ENCODE measurements at places on chromosomes 16 and 17.

DNA sequence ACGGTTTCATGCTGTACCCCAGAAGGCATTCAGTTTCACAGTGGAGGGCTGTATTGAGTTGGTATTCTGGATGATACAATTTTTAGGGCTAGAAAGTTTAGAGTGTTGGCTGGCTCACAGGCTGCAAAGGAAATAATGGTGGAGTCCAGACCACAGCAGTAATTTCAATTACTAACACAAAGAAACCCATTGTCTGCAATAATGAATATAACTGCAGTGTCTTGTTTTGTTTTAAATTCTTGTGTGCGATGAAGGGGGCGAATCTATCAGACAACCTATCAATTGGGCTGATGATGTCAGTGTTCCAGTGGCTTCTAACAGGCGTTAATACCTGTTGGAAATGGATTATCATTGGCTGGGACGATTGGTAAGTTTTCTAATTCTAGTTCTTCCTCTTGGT lies 1.5 kb downstream of the SP2 start:
- DNase-seq, result no peak

DNA sequence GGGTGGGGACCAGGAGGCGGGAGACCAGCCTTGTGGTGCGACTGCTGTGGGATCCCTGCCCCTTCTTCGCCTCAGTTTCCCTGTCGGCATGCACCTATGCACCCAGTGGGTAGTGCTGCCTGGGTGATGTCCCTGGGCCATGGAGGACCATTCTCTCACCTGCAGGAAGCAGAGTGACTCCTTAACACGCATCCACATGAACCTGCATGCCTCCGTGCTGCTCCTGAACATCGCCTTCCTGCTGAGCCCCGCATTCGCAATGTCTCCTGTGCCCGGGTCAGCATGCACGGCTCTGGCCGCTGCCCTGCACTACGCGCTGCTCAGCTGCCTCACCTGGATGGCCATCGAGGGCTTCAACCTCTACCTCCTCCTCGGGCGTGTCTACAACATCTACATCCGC lies 25.2 kb downstream of the ADGRG5 start:
- peak; percentile 45 for DNase-seq

DNA sequence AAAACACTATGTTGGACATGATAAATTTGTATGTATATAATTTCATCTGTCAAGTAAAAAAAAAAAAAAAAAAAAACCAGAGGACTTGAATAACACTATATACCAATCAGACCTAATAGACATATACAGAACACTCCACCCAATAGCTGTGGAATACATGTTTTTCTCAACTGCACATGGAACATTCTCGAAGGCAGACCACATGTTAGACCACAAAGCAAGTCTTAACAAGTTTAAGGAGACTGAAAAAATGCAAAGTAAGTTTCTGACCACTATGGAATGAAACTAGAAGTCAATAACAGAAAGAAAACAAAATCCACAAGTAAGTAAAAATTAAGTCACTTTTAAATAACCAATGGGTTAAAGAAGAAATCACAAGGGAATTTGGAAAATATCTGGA lies 8.4 kb upstream of the CNTNAP4 start:
- no peak for DNase-seq

DNA sequence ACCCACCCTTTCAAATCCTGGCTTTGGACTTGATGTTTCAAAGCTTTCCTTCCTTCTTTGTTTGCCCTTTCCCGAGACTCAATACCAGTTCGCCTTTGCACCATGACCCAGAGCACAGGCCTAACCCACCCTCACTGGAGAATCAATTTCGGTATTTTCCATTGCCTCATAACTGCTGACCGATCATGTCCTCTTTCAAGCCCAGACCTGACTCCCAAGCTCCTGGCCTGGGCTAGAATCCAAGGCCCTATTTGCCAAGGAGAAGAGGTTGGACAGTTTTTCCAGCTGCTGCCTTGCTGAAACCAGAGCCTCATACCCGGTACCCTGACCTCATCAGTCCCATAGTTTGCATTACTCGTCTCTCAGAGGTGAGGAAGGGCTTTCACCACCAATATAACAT lies 35.3 kb upstream of the HELZ start:
- no peak for DNase-seq

- DNase-seq, result no peak
Measured at GRCh38 chr16:72805486-72805885, 242.4 kb downstream of the ZFHX3 start.

DNA sequence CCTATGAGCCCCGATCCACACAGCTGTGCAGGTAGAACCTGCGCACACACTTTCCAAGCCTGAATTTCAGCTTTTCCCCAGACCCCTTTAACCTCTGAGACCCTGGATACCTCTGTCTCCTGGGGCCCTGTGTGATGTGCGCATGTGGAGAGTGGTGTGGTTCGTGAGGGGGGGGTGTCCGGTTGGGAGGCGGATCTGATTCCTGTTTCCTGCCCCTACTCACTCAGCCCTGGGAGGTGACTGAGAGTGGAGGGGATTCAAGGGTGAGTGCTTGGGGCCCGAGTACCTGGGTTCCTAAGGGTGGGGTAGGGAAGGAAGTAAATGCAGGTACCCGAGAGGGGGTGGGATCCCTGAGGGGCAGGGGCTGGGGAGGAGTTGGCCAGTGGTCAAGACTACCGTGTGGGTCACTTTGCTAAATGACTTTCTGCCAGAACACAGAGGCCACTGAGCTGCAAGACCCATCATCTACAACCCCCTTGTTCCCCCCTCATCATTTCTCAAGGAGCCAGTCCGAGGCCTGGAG lies 621 bp downstream of the ARHGEF15 start:
- DNase-seq, result no peak

DNA sequence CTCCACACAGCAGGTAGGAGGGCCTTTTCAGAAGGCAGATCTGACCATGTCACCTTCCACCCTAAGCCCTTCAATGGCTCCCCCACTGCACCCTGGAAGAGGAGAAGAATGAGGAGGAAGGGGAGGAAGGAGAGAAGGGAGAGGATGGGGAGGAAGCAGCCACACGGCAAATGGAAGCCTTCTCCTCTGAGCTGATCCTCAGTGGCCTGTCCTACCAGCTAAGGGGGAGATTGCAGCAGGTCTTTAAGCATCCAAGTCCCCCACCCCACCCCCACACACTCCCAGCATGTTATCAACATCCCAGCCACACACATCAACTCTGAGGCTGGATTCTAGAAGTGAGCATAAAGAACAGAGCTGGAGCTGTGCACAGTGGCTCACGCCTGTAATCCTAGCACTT lies 46.2 kb upstream of the RBFOX3 start:
- no peak for DNase-seq

- DNase-seq, result no peak
Measured at GRCh38 chr16:9816644-9817043, 365.6 kb downstream of the GRIN2A start.

- DNase-seq, result no peak
Measured at GRCh38 chr17:48925991-48926342, 17.8 kb downstream of the UBE2Z start.

GRCh38 chr17:81181811-81182185 lies 15.8 kb upstream of the AATK start:
- no peak for DNase-seq

DNA sequence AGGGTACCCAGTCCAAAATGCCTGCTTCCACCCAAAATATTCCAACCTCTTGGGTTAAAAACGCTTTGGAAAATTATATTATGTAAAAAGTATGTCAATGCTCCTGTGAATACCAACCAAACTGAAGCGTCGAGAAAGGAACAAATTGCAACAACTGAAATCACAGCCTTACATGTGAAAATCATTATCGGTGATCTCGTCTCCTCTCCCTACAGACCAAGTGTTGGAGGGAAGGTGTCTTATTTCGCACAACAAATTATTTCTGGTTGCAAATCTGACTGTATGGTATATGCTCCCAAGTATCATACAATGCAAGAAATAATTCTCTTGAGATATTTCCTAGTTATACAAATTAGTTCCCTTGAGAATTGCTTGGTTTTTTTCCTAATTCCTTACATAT lies 89.3 kb upstream of the CDYL2 start:
- no peak for DNase-seq

GRCh38 chr17:59767176-59767575 lies 59.7 kb downstream of the VMP1 start:
- DNase-seq, result no peak

DNA sequence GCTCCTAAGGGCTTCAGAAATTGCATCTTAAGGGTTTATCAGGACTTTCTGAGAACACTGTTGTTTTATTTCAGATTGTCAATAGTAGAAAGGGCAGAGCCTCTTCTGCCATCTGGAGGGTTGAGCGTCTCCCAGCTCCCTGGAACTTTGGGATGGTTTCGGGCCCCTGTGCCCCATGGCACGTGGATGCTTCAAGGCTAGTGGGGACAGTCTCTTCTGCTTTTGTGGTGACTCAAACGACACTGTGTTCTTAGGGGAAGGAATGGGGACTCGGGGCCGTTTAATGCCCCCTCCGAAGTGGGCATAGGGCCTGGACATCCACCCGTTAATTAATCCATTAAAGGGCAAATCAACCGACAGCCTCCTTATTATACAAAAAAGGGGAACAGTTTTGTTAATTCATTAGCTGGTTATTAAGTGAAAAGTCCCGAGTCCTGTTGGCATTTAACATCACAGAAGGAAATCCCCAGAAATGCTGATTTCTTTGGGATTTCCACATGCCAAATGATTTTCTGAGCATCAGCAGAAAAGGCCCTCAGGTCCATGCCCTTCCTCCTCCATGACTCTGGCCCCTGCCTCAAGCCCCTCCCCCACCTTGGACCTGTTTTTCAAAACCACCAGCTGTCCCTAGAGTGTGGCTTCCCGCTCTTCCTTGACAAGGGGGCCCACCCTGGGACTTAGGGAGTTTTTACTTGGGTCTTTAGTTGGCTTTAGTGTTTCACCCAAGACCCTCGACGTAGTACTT lies 68.7 kb downstream of the ARSG start:
- no peak for DNase-seq

DNA sequence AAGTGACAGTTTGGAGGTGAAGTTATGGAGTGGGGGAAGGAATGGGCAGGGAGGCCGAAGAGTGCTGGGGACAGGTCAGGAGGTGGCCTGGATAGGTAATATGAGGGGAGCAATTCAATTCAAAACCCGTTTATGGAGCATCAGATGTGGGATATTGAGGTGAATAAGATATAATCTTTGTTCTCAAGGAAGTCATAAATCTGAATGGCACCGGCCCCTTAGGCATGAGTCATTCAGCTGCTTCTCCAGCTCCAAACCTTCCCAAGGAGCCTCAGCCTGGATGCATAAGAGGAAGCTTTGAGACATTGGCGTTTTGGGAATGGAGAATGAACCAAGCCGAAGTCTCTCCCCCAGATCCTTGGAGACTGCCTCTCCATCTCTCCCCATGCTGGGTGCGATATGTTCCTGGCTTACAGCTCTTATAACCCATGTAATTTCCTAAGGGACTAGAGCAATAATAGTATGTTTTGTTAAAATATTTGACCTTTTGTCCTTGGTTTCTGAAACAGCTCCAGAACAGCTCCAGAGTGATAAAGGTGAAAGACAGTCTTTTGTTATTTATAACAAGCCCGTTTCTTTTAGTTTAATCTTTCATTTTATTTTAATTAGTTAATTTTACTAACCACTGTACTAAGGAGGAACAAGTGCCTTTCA lies 1.7 kb downstream of the TUBG2 start:
- no peak for DNase-seq

DNA sequence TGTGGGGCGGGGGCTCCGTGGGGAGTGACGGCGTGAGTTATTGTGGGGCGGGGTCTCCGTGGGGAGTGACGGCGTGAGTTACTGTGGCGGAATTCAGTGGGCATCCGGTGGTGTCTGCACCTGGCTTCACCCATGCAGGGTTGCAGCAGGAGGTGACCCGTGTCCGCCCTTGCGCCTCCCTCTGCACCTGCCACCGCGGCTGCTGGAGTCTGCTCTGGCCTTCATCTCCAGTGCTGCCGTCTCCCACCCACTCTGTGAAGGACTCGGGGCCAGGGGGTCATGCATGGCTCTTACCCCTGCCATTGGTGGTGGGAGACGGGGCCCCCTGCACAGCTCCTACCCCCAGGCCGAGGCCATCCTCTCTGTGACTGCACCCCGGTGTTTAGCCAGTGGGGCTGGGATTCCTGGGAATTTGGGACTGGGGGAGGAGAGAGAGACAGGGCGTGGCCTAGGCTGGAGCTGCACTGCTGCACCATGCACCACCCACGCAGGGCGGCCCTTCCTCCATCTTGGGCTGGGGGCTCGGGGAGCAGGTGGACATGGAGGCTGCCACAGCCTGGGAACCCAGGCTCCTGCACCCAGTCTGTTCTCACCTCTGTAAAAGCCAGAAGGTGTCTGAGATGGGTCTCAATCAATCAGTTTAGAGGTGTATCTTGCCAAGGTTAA lies 1.3 kb upstream of the PABPN1L start:
- no peak for DNase-seq

GRCh38 chr16:648071-648780 lies 939 bp upstream of the WDR90 start:
- peak; percentile 78 for DNase-seq

Data from activated CD8-positive, alpha-beta memory T cell treated with anti-CD3 and anti-CD28 coated beads for 24 hours (primary cell).